A549 treated with dexamethasone at 1 μM for 4 hours (cell line): ENCODE measurements at places on chromosomes 13 and 19. TPM values are rescaled to one million over a fixed set of nuclear protein-coding genes. Genes with fewer than 3 reads are reported as not detected.

Gene LRRC25
- 0.11 TPM in 1 of 5 replicates, not detected in the others for total RNA-seq

Gene APOE
- total RNA-seq, result 10.3 to 17.3 TPM (median 12.0 TPM) in 5 replicates

Gene TEX101
- not detected in 5 replicates for total RNA-seq

Gene PRRG2
- total RNA-seq, result 0.62 to 0.97 TPM (median 0.64 TPM) in 5 replicates

Gene ILF3
- total RNA-seq, result 132 to 191 TPM (median 177 TPM) in 5 replicates

Gene SUPT20H
- total RNA-seq, result 18.1 to 27.8 TPM (median 24.3 TPM) in 5 replicates

Gene ZNF649
- total RNA-seq, result 0.16 to 0.29 TPM (median 0.20 TPM) in 5 replicates

Gene SBK2
- 1.3 to 2.6 TPM (median 1.8 TPM) in 5 replicates for total RNA-seq

Gene IGFL2
- total RNA-seq, result 0.31 to 1.3 TPM (median 0.65 TPM) in 5 replicates

Gene NAA16
- 6.4 to 8.6 TPM (median 6.9 TPM) in 5 replicates for total RNA-seq
